SK-N-DZ (cell line): ENCODE measurements at places on chromosomes 4 and X.

DNA sequence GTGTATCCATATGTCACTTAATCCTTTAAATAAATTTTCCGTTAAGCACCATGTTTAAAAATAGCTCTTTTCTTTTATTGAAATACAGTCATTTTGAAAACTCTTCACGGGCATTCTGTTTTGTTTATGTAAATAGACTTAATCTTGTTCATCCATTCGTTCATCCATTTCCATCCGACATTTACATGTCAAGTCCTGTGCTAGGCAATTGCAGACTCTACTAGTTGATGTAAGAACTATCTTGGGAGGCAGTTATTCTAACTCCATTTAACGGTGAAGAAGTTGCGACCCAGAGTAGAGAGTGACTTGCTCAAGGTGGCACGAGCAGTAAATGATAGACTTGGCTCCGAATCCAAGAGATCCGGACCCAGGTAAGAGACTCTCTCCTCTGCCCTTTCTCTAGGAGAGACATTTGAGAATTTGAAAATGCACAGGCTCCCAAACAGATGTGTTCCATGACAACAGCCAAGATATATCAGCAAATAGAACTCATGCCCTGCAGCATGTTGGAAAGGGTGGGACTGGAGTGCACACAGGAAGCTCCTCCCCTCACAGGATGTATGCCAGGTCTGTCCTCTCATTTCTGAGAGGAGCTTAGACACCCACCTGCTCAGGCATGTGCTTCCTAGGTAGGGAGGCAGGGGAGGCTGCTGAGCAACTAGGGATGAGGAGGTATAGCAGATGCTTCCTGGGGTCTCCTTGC lies 64.5 kb downstream of the DRD5 start:
- no peak for DNase-seq

GRCh38 chrX:153934762-153935325 lies at the start of gene NAA10:
Gene NAA10, minus strand, starts transcription at chrX:153935037. Its CDS starts 133 bp downstream, at chrX:153934904.
- peak; percentile 64 for DNase-seq

GRCh38 chr4:4268776-4269175 lies 20.8 kb upstream of the TMEM128 start:
- DNase-seq: no peak

- peak; percentile 22 for DNase-seq
Measured at GRCh38 chr4:152936446-152937335, 568 bp downstream of the FHDC1 start.

- no peak for DNase-seq
Measured at GRCh38 chr4:62948108-62948507, 1461.1 kb downstream of the TECRL start.

GRCh38 chrX:78839711-78840110 lies 92.2 kb downstream of the LPAR4 start:
- no peak for DNase-seq
